GM19239 (cell line): ENCODE measurements at places on chromosomes 4 and X.
A peak's percentile ranks its signal among the peaks of the same experiment; 100 is the strongest.

GRCh38 chr4:61511716-61512488 is 311.8 kb downstream of the ADGRL3 start:
- DNase-seq: no peak

DNA sequence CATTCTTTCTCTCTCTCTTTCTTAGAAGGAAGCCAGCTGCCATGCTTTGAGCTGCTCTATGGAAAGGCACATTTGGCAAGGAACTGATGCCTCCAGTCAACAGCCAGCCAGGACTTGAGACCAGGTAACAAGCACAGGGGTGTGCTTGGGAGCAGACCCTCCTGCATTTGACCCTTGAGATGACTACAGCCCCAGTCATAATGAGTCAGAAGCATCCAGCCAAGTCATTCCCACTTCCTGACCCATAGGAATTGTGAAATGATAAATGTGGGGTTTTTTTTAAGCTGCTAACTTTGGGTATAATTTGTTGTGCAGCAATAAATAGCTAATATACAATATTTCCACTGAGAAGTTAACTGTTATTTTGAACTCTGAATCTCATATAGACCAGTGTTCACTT is 446.9 kb downstream of the GRXCR1 start:
- no peak for DNase-seq

DNA sequence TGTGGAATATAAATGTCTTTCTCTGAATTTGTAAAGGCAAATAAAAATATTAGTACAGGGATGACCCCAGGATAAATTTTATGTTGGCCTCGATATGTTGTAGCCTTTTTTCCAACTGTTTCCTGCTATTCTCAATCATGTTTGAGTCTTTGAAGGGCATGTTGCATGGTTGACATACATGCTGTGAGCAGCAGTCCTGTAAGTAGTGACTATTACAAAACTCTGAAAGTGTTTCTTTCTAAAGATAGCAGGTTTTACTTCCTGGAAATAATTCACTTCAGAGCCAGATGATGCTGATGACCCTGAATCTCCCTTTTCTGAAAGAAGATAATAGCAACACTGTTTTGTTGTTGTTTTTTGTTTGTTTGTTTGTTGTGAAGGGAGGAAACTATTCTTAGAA is 393.0 kb upstream of the GNPDA2 start:
- no peak for DNase-seq

- no peak for DNase-seq
These were observed 4.6 kb upstream of the TLR2 start for GRCh38 chr4:153679486-153679885.

- DNase-seq: no peak
These were observed 9.3 kb upstream of the OTC start for GRCh38 chrX:38342853-38343778.

GRCh38 chr4:127881563-127881864 is 821 bp downstream of the PLK4 start:
- DNase-seq: peak; percentile 1

GRCh38 chrX:120653000-120653399 is 23.1 kb upstream of the C1GALT1C1 start:
- DNase-seq: no peak

DNA sequence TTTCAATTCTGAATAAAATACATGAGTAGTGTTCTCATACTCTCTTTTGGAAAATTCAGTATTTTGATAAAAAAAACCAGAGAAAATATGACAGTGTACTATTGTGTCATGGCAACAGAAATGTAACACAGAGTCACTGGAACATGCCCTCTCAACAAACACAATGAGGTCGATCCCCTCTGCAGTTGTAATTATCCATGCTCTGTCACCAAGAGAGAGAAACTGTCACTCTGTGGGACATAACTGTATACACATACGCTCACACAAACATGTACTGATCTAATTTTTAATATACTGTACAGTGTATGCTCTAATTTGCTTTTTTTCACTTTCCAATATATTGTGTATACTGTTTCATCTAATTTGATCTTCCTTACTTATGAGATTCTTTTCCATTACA is 1136.8 kb upstream of the TENM3 start:
- no peak for DNase-seq

- DNase-seq: no peak
These were observed 41.4 kb upstream of the PPP2R3B start for GRCh38 chrX:427812-428725.

DNA sequence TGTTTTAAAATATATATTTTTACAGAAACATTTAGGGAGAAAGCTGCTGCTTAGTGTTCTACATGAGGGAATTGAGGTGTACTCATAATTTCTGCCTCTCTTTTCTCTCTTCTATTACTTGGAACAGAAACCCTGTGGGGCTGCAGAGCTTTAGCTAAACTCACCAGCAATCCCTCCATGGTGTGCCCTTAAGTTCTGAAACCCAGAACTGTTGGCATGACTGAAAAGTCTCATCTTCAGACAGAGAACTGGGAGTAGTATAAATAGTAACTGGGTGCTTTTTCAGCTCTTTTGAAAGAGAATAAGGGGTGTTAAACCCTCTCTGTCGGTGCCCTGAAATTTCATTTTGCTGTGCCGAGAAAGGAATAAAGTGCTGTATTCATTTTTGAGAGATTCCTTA is 294.9 kb upstream of the BOD1L1 start:
- no peak for DNase-seq
